A549 treated with RU486 at 1 μM for 4 hours (cell line): ENCODE measurements at places on chromosomes 11 and 22. TPM values are rescaled to one million over a fixed set of nuclear protein-coding genes. Genes with fewer than 3 reads are reported as not detected.

TENM4 gene
- 0.01 to 0.19 TPM (median 0.14 TPM) in 3 of 5 replicates, not detected in the others for total RNA-seq

H19 gene
- total RNA-seq: 6.6 to 13.5 TPM (median 11.6 TPM) in 5 replicates

SAA4 gene
- total RNA-seq: not detected in 5 replicates

OR52H1 gene
- total RNA-seq: not detected in 5 replicates

SLC5A12 gene
- total RNA-seq: not detected in 5 replicates
